ENCODE measurements at places on chromosomes 12 and 14.

DNA sequence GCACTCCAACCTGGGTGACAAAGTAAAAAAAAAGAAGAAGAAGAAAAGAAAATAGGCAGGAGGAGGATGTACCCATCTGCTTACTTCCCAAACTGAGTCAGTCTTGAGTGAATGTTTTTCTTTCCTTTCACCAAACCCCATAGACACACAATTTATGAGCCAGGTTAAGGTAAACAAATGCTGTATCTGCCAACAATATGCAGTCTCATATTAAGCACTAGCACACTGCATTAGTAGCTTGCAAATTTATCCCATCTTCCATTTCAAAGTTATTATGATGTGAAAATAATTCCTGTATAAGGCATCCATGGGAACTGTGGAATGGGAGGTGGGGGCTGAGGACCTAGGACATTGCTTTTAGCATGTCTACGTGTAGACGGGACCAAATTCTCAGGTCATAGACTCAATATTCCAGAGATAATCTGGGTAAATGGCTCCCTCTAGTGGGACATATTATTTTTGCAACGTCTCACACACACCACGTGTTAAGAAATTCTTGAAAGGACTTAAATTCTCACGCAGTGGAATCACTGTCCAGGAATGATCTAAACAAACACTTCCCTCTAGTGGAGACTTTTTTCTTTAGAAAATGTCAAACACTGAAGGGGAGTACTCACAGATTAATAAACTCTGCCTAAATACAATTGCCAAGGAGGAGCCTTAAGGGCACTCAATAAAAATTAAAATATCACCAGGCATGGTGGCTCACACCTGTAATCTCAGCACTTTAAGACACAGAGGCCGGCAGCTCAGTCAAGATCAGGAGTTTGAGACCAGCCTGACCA, 17.1 kb upstream of the OR10P1 start:
- DNase-seq = peak; percentile 5

DNA sequence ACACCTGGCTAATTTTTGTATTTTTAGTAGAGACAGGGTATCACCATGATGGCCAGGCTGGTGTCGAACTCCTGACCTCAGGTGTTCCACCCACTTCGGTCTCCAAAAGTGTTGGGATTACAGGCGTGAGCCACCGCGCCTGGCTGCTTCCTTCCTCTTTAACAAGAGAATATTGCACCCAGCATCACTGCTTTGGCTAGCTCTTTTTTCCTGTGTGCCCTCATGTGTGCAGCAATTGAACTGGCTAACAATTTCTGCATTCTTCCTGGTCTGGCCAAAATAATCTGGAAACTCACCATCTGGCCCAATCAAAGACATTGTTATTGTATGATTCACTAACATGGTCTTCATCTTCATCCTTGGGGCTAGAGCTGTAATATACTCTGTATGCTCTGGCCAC, 2.7 kb upstream of the ASB8 start:
- no peak for DNase-seq

DNA sequence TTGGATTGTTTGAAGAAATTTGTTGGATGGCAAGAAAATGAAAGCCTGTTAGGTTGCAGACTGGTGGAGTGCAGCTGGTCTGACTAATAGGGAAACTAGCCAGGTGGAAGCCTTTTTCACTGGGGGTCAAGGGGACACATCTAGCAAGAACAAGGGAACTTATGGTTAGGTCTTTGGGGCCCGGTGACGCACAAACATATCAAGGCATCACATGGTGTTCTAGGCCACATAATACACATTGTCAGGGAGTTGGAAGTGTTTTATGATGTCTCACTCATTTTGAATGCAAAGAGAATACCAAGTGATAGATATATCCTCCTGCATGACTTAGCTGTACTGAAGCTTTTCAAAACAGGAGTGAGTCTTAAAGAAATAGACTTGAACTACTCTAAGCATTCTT, 351.2 kb downstream of the KCNH5 start:
- DNase-seq = no peak

DNA sequence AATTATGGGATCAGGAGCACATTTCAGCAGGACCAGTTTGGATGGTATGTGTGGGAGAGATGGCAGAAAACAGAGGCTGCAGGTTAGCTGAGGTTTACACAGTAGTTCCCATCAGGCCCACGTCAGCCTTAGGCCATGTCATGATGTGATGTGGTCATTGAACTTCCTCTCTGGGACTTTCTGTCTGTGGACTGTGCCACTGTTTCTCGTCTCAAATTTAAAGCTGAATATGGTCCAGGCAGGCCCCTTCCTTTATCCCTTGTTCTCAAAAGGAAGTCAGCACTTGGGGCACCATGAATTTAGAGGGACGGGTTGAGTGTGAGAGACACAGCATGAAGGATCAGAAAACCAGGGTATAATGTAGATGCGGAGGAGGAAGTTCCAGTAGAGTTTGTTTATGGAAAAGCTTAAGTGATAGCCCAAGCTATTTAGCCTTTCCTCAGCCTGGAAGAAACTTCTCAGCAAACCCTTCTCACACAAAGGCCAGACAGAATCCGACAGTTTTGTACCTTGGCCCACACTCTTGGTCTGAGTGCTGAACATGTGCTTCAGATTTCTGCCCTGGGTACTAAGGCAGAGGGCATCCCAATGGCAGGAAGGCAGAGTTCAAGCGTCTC, 3.6 kb upstream of the IGFBP6 start:
- DNase-seq = no peak

DNA sequence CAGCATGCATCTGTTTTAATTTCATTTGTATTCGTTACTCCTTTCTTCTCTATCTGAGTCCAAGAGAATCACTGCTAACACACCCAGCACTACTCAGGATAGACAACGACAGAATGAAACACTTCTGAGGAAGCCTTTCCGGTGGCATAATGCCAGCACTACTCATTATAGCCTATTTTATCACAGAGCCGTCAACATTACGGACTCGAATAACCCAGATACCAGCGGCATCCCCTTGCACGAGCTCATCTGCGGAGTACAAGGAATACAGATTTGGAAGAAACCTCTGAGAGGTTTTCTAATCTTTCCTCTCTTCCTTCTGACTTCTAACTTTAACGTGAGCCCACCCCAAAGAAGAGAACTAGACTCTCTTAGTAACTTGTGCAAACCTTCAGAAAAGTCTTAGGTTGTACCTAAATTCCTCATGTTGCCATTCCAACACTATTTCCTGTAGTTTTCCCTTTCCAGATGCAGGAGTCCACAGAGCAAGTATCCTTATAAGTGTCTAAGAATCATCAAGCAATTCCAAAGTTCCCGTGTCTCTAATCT, 248.1 kb downstream of the APAF1 start:
- DNase-seq = no peak

DNA sequence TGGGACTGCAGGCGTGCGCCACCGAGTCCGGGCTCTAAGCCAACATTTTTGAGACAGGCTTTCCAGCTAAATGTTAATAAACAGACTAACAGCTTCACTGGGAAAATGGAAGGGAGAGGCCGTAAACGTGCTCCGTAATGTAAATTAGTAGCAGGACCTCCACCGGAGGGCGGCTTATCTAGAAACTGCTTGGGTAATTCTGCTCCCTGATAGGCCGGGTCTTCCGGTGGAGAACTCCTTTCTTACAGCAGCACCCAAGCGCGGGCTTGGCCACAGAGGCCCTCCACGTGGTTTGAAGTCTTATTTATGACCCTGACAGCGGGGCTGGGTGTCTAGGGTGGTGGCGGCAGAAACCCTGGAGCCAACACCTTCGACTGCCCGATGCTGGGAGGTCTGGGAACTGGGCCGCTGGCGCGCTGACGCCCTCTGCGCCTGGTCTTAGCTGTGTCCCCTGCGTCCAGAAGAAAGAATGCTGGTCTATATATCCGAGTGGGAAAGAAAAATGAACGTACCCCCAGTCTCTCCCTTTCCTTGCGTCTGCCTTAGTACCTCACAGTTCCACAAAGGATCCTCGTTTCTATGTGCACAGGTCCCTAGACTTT, 1.7 kb downstream of the DPPA3 start:
- no peak for DNase-seq

- DNase-seq = no peak
Measured at GRCh38 chr14:59543873-59544272, 32.7 kb downstream of the CCDC175 start.

DNA sequence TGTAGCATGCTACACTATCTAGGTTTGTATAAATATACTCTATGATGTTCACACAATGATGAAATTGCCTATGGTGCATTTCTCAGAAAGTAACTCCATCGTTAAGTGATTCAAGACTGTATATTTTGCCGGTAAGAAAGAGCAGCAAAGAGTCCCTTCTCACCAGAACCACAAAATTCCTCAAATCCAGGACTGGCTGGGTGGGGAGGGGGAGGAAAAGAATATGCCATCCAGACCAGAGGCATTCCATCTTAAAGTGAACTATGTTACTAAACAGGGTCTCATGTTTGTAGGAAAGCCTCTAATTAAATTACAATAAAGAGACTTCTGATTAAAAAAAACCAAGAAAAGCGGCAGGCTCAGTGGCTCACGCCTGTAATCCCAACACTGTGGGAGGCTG, 11.5 kb downstream of the UBE2N start:
- no peak for DNase-seq

DNA sequence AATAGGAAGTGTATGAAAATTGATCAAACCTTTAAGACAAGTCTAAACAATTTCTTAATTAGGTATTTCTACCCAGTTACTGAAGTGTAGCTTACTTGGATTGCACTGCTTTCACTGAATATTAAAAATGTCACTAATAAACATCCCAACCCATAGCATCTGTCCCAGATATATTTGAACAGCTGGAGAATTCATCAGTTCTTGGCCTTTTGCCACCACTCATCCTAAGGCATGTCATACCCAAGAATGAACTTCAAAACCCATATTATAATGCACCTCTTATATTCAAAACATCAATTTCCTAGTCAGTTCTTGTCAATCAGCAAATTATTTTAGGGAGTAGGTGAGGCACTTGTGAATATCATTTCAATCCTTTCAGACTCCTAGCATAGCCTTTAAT, 392.3 kb downstream of the PAWR start:
- no peak for DNase-seq

- DNase-seq = no peak
Measured at GRCh38 chr12:28036940-28037339, 64.4 kb upstream of the PTHLH start.

DNA sequence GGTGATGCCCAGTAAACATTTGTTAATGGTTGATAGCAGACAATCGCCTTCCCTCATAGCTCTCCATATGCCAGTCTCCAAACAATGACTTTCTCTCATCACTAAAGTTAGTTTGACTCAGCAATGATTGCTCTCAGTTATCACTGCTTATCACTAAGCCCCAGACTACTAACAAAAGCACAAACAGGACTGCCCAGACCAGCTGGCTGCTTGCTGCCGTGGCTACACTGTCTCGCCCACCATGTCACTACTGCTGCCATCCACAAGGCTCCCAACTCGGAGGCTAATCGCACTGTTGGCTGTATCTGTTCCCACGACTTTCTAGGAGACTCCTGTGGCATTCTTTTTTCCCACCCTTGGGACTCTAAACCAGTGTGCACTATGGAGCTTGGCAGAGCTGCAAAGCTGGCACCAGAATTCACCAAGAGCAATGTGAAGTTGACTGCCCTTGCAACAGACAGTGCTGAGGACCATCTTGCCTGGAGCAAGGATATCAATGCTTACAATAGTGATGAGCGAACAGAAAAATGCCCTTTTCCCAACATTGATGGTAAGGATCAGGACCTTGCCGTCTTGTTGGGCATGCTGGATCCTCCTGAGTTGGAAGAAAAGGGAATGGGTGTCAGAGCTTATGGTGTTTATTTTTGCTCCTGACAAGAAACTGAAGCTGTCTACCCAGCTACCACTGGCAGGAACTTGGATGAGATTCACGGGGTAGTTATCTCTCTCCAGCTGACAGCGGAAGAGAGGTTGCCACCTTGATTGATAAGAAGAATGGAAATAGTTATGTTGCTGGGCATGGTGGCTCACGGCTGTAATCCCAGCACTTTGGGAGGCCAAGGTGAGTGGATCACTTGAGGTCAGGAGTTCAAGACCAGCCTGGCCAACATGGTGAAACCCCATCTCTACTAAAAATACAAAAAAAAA, 27.1 kb upstream of the NR2C1 start:
- no peak for DNase-seq

GRCh38 chr12:42008996-42009395, 135.7 kb downstream of the GXYLT1 start:
- DNase-seq = no peak

DNA sequence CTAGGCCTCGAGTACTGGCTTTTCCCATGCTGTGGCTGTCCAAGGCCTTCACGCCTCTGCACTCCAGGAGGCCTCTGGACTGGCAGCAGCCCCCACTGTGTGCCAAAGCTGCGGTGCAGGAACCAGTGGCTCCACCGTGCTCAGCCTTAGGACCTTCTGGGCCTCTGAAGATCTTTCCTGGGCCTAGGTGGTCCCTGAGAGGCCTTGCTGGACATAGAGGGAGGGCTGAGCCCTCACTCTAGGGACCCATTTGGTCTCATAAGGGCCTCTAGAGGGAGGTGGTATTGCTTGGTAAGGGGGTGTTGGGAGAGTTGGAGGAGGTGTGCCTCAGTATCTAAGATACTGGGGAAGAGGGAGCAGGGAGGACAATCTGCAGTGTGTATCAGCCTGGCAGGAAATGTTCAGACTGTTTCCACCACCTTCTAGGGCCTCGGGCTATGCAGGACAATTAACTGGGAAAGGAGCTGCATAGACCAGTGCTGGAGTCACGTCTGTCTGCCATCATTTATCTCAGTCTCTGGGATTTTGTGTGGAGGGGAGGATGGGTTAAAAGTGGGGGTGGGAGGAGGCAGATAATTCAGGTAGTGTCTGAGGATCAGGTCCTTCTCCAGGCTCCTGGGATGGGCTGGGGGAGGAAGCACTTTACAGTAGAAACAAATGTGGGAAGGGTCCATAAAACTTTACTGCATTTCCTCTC, 2.9 kb downstream of the HOXC5 start:
- DNase-seq = no peak

GRCh38 chr14:91653451-91653850, 78.4 kb downstream of the CATSPERB start:
- no peak for DNase-seq

DNA sequence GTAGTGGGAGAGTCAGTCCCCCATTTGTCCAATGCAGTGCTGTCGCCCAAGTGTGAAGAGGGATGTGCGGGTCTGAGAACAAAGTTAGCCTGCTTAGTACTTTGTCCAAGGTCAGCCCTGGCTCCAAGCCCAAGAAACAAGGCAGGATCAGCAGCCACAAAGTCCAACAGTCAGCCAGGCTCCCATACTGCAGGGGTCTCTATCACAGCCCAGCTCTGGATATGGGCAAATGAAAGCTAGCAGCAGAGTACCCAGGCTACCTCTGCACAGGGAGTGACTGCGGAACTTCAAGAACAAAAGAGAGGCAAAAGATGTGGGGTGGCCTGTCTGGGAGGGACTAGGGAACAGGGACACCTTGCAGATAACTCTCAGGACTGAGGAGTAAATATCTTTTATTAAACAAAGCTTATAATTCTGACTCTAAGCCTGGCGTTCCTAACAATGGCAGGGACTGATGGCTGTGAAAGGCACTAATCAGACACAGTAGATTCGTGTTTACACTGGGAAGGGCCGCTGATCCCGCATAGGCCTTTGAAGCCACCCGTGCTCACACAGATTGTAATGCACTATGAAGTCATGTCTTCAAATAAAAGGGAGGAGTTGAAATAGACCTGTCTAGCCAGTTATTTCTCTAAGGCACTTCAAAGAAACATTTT, 91.0 kb upstream of the EEA1 start:
- no peak for DNase-seq

Data from stimulated activated CD8-positive, alpha-beta memory T cell treated with anti-CD3 and anti-CD28 coated beads, Interleukin-15, amount 100 ng/mL, for 1 hour (primary cell).